ENCODE measurements at places on chromosomes 12 and 14. TPM values are rescaled to one million over a fixed set of nuclear protein-coding genes. Genes with fewer than 3 reads are reported as not detected.

The KRT73 gene
- polyA plus RNA-seq, result not detected

DNA sequence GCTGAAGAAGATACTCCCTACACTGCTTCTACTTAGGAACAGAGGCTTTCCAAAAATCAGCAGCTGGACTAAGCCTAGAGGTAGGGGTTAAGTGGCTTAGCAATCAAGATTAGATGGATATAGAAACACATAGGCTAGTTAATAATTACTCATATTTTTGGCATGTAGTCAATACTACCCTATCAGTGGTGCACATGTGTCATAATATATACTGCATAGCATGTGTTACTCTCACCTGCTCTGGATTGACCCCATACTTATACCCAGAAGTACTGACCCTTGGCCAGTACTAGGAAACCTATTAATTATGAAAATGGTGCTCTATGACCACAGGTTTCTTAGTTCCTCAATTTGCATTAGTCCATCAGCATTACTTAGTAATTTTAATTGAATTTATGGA, 528.4 kb upstream of the LMO3 start:
- no peak for DNase-seq

GRCh38 chr12:62900686-62901272, 34.2 kb downstream of the PPM1H start:
- DNase-seq, result no peak

DNA sequence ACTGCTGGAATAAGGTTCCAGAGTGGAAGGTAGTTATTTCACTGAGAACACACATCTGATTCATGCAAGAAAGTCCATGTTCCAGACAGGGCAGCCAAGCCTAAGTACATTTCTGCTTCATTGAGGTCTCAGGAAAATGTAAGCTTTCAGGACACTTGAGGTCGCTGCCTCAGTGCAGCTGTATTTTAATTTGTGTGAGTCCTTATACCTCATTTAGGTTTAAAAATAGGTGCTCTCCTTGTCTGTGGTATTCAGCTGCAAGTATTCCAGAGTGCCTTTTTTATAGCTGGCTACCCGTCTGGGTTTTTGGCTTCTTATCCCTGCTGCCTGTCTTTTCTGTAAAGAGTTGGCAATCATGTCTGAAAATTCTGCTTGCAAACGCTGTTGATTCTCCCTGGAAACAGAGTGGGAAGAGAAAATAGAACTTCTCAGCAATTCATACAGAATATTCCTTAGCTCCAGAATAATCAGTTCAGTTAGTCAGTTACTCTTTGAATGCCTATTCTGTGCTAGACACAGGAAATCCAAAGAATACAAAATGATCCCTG, 45.3 kb upstream of the PLBD1 start:
- no peak for DNase-seq

GRCh38 chr12:40892528-40892927, 200.3 kb downstream of the CNTN1 start:
- no peak for DNase-seq

DNA sequence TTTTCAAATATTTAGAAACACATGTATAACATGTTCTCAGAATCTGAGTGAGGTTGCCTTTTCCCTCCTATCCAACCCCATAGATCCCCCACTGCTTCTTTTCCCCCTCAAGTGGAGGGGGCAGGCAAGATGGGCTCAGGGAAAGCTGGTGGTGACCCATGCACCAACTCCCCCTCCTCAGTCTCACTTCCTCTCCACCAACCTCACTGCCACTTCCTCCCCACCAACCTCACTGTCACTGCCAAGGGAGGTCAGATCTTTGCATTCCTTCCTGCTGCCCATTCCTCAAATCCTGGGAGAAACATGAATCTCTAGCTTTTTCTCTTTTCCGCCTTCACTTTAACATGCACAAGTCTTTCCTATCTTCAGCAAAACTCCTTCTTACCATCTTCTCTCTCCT, 48.7 kb downstream of the SPTB start:
- DNase-seq, result no peak

The HOXC11 gene
- not detected for polyA plus RNA-seq

- DNase-seq, result no peak
Observed at GRCh38 chr12:127716166-127716565, 550.8 kb upstream of the TMEM132C start.

DNA sequence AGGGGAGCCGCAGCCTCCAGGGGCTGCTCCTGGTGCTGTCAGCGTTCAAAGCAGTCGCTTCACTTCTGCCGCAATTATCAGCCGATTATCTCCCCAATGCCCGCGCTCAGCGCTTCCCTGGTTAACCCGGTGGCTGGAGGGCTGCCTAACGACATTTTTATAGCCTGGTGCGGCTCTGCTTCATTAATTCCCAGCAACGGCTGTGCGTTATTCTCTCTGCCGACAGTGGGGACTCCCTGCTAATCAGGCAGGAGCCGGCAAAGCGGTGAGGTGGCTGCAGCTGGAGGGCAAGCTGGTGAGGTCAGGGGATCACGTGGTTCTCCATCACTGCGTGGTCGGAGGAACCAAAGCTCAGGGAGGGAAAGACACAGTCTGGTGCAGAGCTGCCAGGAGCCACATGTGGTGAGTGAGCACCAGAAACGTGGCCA, 62.9 kb downstream of the GLRX5 start:
- no peak for DNase-seq

Data from AG04450 (cell line).